ENCODE measurements at places on chromosomes 6 and 20.

- DNase-seq = no peak
Measured at GRCh38 chr6:42302411-42302810, 84.8 kb upstream of the MRPS10 start.

DNA sequence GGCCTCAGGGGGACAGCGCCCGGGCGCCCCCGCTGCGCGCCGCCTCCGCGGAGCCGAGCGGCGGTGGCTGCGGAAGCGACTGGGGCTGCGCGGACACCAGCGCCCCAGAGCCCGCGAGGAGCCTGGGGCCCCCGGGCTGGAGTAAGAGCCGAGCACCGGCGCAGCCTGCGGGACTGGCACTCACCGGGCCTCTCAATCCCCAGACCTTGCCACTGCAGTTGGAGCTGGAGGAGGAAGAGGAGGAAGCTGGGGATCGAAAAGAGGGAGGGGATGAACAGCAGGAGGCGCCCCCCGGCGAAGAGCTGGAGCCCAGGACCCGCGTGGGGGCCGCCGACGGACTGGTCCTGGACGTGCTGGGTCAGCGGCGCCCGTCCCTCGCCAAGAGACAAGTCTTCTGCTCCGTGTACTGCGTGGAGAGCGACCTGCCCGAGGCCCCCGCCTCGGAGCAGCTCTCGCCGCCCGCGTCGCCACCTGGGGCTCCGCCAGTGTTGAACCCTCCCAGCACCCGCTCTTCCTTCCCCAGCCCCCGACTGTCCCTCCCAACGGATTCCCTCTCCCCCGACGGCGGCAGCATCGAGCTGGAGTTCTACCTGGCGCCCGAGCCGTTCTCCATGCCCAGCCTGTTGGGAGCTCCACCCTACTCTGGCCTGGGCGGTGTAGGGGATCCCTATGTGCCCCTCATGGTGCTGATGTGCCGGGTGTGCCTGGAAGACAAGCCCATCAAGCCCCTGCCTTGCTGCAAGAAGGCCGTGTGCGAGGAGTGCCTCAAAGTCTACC, 590 bp downstream of the RNF217 start:
- DNase-seq = no peak

DNA sequence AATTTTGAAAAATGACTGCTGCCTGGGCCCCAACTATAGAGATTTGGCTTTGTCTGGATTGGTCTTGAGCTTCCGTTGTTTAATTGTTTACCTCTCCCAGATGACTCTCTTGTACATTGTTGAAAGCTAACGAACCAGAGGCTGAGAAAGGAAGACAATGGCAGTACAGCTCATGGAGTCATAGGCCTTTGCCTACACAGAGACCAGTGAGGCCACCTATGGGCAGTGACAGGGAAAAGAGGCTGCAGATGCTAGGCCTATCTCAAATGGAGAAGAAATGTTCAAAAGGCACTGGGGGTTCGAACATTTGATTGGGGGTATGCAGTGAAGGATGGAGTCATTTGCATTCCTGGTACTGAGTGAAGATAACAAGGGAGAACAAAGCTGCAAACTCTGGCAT, 29.1 kb downstream of the OPN5 start:
- DNase-seq = no peak

DNA sequence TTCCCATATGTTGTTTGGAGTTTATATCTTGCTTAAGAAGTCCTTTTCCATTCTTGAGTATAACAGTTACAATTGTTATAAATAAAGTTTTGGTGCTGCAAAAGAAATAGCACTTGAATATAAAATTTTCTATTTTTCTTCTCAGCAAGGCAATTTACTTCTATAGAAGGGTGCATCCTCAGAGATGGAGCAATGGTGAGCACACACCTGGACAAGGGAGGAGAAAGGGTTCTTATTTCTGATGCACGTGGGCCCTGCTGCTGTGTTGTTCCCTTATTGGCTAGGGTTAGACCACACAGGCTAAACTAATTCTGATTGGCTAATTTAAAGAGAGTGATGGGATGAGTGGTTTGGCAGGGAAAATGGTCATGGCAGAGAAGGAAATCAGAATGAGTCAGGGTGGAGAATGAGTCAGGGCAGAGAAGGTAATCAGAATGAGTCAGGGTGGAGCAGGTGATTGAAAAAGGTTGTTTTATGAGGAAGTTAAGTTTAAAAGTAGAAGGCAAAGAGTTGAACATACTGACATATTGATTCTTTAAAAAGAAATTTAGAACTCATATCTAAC, 38.0 kb downstream of the CST8 start:
- DNase-seq = no peak

GRCh38 chr6:113306552-113307145, 550.5 kb upstream of the MARCKS start:
- DNase-seq = peak; percentile 36

DNA sequence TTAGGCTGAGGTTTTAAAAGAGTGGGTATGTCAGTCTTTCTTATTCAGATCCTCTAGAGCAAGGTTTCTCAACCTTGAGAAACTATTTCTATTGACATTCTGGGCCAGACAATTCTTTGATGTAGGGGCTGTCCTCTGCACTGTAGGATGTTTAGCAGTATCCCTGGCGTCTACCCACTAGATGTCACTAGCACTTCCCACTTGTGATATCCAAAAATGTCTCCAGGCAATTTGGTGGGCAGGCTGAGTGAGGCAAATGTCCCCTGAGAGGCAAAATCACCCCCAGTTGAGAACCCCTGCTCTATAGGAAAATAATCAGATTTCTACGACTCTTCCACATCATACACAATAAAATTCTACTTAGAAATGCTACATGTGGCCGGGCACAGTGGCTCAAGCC, 7.7 kb upstream of the ZKSCAN8 start:
- DNase-seq = peak; percentile 32

DNA sequence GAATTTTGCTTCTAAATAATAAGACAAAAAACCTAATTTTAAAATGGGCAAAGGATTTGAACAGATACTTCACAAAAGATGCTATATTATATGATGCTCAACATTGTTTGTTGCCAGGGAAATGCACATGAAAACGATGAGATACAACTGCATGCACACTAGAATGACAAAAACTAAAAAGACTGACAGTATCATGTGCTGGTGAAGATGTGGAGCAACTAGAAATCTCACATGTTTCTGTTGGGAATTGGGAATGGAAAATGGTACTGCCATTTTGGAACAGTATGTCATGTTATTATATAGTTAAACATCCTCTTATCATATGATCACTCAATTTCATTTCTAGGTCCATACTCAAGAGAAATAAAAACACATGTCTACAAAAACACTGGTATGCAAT, 13.4 kb upstream of the SNX9 start:
- DNase-seq = no peak

- no peak for DNase-seq
Measured at GRCh38 chr6:4656106-4656505, 120.1 kb upstream of the CDYL start.

GRCh38 chr6:53366128-53366641, 17.4 kb upstream of the ELOVL5 start:
- no peak for DNase-seq

GRCh38 chr6:6251555-6252280, 68.7 kb downstream of the F13A1 start:
- DNase-seq = no peak

DNA sequence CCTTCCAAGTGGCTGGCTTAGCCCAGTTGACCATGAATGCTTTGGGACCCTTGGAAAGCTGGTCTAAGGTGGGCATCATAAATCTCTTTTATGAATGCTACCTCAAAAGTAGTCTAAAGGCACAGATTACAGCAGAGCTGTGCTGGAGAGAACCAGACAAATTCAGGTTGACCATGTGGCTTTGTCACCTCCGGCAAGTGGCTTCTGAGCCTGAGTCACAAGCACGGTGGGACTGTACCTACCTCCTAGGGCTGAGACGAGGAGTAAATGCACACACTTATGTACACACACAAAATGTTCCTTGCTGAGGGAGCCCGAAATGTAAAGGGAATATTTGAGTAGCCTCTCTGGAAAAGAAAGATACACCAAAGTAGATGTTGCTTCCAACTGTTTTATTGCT, 155.9 kb downstream of the NFATC2 start:
- peak; percentile 54 for DNase-seq

GRCh38 chr6:72864236-72864635, 242.4 kb downstream of the KCNQ5 start:
- DNase-seq = no peak

GRCh38 chr6:126914172-126914571, 204.3 kb upstream of the RSPO3 start:
- no peak for DNase-seq
